ENCODE measurements at places on chromosomes 3 and 15.

DNA sequence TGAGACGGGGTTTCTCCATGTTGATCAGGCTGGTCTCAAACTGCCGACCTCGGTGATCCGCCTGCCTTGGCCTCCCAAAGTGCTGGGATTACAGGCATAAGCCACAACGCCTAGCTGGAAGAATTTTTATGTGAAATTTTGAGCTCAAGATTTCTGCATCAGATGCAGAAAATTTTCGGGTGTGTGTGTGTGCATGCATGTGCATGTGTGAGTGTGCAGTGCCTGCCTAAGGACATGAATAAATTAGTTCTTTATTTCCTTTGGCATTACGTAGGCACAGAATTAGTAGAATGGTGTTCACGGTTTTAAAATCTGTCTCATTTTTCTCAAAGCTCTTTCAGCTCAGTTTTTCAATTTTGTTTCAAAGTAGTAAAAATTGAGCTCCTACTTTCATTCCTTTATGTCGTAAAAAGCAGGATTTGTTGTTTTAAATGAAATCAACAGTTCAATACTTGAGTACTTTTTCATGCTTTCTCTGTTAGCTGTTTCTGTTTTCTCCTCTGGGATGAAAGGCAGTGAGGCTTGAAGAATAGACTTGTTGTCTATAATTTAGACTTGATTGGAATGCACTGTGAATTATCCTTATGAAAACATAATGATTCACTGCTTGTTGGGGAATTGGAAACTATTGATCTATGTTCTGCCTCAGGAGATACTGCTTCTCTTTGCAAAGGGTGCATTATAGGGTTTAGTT, 23.3 kb upstream of the RAB11A start:
- DNase-seq: no peak

DNA sequence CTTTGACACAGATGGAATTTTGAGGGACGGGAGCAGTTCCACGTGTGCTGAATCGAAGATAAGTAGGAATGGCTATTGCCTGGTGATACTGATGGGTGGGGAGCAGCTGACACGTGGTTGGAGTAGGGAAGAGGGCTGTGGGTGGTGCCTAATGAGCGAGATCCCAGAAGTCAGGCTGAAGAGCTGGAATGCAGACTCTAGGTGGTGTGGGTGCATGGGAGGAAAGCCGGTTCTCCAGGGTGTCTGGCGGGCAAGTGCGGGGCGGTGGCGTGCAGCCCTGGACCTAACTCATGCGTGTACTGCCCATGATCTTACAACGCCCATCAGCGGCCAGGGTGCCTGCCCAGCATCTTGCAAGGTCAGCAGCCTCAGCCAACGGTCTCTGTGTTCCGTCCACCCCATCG, 63.1 kb downstream of the ARNT2 start:
- no peak for DNase-seq

DNA sequence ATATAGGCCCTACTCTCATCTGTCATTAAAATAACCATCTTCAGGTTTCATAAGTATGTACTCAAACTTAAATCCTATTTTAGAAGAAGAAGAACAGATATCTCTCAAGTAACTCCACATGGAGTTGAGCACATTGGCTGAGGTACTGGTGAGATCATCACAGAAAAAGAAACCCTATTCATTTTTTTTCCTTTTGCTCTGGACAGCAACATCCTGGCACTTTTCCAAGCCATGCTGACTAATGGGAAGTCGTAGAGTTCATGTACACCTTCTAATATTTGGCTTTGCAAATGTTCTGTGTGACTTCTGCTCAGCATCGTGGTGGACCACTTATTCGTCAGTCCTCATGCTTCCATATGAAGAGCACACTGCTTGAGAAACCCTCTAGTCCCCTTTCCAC, 336.0 kb upstream of the KCNH8 start:
- no peak for DNase-seq

DNA sequence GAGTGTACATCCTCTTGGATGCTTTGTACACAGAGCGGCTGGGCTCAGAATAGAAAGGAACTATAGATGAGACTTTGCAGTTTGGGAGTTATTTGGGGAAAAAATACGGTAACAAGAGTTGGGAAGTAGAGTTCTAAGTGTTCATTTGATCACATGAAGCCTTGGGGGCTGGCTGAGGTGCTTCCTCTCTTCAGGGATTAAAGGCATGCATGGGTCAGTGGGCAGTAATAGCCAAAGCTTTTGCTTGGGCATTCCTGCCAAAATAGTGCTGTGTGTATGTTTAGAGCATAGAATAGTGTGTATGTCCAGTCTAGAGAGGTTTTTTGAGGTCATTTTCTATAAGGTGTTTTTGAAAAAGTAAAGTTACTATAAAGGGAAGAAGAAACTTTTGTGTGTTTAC, 12.8 kb downstream of the AKAP13 start:
- no peak for DNase-seq

GRCh38 chr15:74320352-74321247, 46.8 kb downstream of the CYP11A1 start:
- DNase-seq: no peak

DNA sequence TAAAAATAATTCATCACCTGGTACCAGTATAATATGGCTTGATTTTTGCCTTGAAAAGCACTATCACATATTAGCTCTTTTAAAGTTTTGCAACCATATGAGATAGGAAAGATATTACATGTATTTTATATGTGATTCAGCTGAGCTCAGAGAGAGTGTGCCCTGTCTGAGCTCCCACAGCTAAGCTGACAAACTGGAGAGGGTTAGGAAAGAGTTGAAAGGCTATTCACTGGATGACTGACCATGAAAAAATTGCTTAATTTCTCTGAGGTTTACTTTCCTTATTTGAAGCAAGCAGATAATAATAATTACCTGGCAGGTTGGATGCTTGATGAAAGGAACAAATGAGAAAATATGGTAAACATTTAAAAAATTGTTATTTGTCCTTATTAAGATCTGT, 97.4 kb upstream of the CCDC80 start:
- no peak for DNase-seq

DNA sequence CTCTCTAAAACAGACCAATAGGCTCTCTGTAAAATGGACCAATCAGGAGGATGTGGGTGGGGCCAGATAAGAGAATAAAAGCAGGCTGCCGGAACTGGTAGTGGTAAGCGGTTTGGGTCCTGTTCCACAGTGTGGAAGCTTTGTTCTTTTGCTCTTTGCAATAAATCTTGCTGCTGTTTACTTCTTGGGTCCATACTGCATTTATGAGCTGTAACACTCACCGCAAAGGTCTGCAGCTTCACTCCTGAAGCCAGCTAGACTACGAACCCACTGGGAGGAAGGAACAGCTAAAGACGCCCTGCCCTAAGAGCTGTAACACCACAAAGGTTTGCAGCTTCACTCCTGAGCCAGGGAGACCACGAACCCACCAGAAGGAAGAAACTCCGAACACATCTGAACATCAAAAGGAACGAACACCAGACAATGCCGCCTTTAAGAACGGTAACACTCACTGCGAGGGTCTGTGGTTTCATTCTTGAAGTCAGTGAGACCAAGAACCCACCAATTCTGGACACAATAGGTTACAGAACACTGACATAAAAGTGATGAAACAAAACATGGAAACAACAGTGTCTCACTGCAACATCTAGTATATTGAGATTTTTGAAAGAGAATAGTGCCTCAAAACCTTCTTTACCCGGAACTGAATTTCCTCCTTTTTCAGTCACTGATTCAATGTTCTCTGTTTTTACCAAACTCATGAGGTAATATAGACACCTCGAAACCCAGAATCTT, 28.8 kb upstream of the PLSCR2 start:
- no peak for DNase-seq

DNA sequence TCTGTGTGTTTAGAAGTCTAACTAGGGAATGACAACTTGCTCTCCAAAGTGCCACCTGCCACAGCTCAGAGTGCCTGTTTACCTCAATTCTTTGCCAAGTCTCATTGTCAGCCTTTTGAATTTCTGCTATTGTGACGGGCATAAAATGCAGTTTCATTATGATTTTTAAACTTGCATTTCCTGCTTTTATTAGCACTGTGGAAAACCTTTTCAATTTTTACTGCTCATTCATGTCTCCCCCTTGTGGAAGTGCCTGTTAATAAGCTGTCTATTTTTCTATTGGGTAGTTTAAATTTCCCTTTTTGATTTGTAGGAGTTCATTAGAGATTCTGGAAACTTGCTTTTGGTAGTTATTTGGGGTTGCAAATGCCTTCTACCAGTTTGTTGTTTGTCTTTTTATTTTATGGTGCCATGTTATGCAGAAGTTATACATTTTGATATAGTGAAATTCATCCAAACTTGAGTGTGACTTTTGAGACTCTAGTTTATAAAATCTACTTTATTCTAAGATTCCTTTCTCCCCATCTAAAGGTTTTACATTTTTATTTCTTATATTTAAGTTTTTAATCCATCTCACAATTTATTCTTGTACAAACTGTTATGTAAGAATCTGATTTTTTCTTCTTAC, 53.9 kb upstream of the FRMD4B start:
- no peak for DNase-seq

DNA sequence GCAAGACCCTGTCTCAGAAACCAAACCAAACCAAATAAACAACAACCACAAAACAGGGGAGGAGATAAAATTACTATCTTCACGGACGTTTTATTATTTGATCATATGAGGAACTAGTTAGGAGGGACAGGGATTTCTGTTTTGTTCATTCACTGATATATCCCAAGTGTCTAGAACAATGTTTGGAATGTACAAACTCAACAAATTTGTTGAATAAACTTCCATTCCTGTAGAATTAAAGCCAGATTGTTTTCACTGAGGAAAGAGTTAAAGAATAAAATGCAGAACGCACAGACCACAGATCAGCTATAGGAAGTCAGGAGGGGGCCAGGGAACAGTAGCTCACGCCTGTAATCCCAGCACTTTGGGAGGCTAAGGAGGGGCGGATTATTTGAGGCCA, 6.5 kb upstream of the STRC start:
- no peak for DNase-seq

GRCh38 chr3:107927361-107928083, 163.3 kb downstream of the CD47 start:
- DNase-seq: no peak

- no peak for DNase-seq
Observed at GRCh38 chr3:52892625-52893311, 4.6 kb downstream of the STIMATE start.

- no peak for DNase-seq
Observed at GRCh38 chr3:69567023-69567709, 172.1 kb upstream of the MITF start.

- no peak for DNase-seq
Observed at GRCh38 chr15:88649753-88650551, 11.1 kb downstream of the ISG20 start.

GRCh38 chr3:108152274-108152673, 61.4 kb upstream of the CD47 start:
- DNase-seq: no peak

DNA sequence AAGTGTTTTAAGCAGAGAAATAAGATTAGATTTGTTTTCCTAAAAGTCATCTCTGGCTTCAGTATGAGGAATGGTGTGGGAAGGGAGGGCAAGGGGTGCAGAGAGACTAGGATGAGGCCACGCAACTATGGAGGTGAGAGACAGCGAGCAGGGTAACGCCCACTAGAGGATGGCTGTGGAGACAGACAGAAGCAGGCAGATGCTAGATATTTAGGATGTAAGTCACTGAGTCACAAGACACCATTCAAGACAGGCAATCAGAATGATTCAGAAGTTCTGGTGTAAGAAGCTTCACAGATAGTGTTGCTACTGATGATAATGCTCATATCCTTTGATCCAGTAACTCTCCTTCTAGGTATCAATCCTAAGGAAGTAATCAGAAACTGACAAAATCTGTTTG, 19.1 kb downstream of the HSPBAP1 start:
- no peak for DNase-seq

DNA sequence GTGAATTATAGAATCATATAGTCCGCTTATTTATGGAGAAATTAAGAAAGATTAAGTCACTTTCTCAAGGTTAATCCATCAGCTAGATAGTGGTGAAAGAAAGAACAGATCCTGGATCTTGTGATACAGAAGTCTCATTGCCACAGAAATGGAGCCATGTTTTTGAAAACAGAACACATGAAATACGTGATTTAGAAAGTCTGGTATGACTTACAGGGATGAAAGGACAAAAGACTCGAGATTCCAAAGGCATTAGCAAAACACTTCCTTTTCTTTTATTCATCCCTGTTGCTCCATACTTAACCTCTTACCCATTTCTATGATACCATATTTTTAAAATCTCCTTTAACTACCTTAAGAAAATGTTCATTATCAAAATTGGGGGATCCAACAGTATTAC, 40.0 kb upstream of the TEX9 start:
- no peak for DNase-seq

DNA sequence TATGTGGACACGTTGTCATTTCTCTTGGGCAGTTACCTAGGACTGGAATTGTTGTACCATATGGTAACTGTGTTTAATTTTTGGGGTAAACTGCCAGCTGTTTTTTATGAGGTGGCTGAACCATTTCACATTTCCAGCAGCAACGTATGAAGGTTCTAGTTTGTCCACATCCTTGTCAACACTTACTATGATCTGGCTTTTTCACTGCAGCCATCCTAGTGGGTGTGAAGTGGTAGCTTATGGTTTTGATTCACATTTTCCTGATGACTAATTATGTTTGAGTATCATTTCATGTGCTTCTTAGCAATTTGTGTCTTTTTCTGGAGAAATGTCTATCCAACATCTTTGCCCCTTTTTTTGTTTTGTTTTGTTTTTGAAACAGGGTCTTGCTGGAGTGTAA, 96.2 kb downstream of the VGLL4 start:
- DNase-seq: no peak

DNA sequence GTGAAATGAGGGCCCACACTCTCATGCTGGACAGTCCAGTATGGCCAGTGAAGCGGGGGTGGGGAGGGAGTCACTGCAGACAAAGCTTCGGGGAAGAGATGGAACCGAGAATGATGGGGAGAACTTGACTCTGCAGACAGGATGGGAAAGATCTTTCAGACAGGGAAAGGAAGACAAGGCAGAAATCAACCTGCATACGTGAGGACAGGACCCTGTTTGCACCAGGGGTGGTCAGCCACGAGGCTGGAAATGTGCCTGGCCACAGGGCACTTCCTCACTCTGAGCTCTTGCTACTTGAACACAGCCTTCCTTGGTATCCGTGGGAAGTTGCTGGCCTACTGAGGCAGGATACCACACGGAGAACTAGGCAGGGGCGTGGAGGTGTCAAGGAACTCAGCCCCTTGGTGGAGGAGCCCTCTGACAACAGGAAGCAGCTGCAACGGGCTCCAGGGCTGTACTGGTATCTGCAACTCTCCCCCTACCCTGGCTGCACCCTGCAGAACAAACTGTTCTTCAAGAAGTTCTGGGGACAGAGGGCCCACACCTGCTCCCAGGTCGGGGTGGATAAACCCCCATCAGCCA, 9.3 kb upstream of the SRP14 start:
- no peak for DNase-seq

DNA sequence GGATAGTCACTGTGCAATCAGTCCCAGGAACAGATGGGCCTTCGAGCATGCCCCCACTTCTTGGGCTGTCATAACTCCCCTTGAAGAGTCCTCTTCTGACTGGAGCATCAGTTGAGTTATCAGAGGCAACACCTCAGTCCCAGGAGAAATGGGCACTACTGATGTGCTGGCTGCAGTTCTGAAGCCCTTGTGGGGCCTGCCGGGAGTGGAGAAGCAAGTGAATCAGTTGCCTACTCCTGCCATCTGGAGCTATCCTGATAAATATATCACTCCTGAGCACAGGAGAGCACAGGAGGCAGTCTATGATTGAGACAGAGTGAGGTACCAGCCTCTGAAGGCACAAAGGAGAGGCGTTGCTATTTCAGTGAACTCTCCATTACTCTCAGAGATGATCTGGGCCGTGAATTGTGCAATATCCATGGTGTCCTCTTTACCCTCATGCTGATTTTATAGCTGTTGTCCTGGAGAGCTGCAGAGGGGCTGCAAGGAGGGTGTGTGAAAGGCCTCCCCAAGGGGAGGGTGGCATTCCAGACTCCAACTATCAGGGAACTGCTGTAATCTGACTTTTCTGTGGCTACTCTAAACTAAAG, 344.2 kb upstream of the ROPN1 start:
- no peak for DNase-seq
